Activated CD4-positive, alpha-beta T cell treated with anti-CD3 and anti-CD28 coated beads, Interleukin-2, amount 50 U/mL, for 4 hours (primary cell): ENCODE measurements at places on chromosomes 1 and 21.

DNA sequence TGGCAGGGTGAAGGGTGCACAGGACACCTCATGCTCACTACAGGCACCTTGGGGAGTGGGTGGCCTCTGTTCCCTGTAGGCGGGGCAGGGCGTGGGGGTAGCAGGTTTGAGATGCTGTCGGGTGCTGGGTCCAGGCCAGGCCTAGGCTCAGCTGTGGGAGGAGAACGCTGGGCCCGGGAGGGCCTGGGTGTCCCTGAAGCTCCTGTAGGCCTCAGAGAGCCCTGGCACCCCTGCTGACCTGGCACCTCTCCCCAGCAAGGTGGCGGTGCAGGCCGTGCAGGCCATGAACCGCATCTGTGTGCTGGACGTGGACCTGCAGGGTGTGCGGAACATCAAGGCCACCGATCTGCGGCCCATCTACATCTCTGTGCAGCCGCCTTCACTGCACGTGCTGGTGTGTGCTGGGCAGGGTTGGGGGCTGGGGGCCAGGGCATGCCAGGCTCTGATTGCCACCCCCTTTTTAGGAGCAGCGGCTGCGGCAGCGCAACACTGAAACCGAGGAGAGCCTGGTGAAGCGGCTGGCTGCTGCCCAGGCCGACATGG is 2.5 kb upstream of the GJC2 start:
- DNase-seq: no peak

DNA sequence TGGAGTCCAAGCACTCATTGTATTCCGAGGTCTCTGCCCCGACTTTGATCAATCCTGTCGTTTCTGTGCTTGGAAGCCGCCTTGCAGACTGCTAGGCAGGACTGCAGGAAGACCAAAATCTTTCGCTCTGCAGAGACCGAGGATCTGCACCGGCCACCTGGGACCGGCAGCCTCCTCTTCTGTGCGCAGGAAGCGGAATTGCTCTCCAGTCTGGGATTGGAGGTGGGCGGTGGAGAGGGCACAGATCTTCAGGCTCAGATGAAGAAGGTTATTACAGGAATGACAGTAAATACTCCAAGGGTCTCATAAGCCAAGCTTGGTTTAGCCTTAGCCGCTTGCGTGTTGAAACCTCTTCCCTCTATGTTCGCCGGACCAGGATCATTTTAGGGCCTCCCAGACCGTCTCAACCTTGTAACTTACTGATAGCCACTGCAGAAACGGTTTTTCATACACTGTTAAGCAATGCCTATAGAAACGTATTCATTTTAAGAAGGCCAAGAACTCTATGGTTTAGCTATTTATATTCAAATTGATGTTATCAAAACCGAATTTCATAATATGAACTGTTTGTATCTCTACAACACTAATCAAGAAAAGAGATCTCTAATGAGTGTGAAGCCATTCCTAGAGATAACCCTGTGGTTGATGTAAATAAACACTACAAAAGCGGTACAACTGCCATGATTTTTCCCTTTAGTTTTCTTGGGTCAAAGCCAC is 1.1 kb downstream of the MIA3 start:
- DNase-seq: no peak

DNA sequence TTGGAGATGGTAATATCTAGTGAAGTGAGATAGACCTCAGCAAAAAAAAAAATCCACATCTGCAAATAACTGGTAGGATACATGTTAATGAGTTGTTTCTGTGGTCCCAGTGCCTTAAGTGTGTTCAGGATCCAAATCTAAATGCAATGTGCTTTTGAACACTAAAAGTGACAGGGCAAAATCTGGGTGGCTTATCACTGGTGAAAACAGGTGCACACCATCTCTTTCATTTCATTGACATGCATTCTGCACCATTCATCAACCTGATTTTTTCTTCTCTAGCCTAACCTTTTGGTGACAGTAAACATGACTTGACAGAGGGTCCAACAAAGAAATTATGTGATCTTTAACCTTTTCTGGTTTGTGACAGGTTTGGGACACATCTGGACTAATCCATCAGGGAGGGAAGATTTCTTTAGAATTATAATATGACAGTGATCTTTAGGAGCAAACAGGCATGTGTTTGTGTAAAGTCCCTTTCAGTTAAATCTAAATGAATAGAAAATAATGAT is 201.6 kb upstream of the NEGR1 start:
- no peak for DNase-seq

DNA sequence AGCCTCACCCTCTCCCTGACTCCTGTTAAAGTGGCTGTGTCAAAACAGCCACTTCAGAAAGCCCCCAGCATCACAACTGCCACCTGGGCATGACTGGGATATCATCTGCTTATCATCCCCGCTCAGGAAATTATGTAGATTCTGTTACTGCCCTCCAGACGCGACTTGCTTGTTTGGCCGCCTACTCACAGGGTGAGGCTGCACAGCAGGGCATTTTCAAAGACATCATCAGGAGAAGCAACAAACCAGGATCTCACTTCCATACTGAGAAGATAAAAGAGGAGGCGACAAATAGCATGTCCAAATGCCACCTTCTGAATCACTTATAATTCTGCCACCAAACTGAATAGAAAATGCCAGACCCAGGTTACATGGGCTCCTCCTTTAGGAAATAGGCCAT is 94.8 kb downstream of the MIS18A start:
- no peak for DNase-seq

GRCh38 chr1:163897412-163898155 is 575.8 kb downstream of the NUF2 start:
- no peak for DNase-seq

GRCh38 chr1:169884634-169885033 is 9.1 kb downstream of the SCYL3 start:
- no peak for DNase-seq

DNA sequence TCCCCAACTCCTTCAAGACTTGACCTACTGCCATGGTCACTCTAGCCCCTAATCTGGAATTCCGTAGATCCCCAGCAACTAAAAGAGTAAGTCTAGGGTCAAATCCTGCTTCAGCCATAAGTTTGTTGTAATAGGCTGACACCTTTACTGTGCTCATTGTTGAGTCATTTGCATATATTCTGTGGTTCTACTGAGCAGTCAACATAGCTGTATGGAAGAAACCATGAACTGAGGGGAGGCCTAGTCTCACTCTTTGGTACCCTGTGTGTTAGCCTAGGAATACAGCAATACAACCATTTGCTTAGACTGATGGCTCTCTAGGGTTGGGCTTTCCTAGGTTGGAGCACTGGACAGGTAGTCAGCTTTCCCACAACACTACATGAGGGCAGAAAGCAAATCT is 23.6 kb upstream of the SLC35D1 start:
- no peak for DNase-seq

DNA sequence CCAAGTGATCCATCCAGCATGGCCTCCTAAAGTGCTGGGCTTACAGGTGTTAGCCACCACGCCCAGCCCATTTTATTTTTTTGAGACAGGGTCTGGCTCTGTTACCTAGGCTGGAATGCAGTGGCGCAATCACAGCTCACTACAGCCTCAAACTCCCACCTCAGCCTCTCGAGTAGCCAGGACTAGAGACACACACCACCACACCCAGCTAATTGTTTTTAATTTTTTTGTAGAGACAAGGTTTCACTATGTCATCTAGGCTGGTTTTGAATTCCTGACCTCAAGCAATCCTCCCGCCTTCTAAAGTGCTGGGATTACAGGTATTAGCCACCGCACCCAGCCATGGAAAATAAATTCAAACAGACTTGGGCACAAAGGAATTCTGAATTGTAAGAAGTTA is 31.9 kb downstream of the PUM1 start:
- no peak for DNase-seq

- no peak for DNase-seq
Observed at GRCh38 chr1:44970317-44970716, 16.1 kb downstream of the EIF2B3 start.

DNA sequence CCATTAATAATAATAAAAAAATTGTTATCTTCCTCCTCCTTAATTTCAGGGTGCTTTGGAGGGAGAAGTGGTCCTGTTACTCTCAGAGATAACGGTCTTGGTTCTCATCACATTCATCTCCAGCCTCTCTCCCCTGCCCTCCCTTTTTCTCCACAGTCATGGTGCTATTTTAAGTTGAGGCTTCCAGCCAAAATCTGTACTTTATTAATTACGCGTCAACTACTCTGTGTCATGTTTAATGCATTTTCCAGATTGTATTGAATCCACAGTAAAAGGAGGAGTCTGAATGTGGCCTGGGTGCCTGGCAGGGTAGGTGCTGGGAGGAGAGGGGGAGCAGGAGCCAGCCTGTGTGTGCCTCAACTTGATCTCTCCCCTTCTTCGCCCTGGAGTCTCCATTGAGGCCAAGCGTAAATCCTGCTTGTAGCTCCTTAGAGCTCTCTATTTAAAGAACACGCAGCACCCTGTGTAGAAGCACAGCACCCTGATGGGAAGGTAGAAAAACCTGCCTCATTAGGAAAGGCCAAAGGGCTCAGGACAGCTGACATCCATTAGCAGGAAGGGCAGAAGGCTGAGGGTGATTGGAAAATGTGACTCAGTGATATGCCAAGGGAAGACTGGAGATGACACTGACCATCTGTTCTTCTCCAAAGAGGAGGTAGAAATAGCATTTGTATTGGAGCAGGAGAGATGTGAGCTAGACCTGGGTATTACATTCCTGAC is 82.4 kb downstream of the PLXNA2 start:
- DNase-seq: no peak

GRCh38 chr1:234342774-234343173 is 30.5 kb upstream of the COA6 start:
- no peak for DNase-seq

DNA sequence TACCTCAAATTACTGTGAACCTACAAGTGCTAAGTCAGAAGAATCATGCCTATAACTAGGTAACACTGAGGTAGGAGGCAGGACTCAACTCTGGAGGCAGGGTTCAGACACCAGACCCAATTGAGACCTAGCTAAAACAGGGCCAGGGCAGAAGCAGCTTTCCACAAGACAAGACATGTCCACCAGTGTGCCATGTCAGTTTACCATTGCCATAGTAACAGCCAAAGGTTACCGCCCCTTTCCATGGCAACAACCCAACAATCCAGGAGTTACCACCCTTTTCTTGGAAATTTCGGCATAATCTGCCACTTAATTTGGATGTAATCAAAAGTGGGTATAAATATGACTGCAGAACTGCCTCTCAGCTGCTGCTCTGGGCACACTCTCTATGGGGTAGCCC is 432.3 kb downstream of the DPYD start:
- no peak for DNase-seq

DNA sequence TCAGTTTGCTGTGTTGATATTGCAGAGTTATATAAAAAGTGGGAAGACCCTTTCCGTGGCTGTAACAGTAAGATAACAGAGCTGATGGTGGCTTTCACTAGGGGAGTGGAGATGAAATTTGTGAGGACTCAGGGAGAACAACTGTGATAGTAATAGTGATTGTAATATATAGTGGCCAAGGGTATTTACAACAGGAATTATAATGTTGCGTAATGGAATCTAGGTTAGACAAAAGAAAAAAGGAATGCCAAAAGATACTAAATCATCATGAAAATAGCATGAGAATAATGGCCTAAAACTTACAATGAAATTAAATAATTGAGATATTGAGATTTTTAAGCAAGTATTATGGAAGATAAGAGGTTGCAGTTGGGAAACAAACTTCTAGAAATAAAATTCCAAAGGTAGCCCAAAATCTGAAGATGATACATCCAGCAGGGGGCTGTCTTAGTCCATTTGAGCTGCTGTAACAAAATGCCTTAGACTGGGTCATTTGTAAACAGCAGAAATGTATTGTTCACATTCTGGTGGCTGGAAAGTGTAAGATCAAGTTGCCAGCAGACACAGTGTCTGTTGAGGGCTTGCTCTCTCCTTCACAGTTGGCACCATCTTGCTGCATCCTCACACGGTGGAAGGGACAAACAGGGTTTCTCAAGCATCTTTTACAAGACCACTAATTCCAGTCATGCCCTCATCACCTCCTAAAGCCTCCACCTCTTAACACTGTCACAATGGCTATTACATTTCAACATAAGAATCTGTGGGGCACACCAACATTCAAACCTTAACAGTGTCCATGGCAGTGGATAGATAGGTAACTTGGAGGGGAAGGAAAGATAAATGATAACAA is 711.2 kb downstream of the MRPL39 start:
- no peak for DNase-seq
